M059J (cell line): ENCODE measurements at places on chromosomes 11 and 22.

DNA sequence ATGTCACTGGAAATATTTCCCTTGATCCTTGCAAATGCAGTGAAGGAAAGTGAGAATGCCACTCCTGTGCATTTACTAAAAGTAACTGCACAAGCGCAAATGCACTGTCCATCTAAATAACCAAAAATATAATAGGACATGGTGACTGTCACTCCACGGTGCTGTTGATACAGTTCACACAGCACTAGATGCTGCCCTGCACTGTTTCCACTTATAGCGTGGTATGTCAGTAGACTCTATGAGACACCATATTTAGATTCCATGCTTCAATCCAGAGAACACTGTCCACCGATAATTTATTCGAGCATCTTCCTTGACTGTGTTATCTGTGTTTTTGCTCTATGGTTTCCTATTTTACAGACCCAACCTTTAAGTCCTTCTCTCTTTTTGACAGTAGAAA lies 125.8 kb downstream of the MAML2 start:
- no peak for DNase-seq

DNA sequence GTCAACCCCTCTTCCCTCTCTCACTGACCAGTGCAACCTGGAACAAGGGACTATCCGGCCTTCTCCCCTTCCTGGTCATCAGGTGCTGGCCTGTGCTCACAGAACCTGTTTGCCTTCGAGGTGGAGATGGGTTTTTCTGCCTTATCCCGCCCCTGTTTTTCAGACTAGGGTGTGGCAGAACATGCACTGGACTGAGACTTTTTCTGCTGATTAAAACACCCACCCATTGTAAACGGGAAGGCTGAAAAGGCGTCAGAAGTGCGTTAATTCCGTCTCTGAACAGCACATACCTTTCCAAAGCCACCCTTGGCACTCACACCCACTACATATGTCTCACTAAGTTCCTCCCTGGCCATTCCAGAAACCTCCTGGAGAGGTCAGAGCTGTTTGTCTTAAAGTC lies 4.4 kb upstream of the B3GNT6 start:
- DNase-seq: no peak

DNA sequence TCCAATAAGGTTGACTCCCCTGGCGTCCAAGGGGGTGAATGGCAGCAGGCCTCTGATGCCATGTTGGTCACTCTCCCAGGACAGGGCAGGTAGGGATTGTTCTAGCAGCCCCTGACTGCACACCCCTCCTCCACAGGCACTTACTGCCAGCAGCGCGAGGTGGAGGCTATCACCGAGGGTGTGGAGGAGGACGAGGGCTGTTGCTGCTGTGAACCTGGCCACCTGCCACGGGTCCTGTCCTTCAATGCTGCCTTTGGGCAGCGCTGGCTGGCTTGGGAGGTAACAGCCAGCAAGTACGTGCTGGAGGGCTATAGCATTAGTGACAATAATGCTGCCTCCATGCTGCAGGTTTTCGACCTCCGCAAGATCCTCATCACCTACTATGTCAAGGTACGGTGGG lies 7.7 kb upstream of the SIPA1 start:
- DNase-seq: no peak

GRCh38 chr22:32281072-32281471 lies 25.9 kb upstream of the SLC5A4 start:
- peak; percentile 57 for DNase-seq

- no peak for DNase-seq
Observed at GRCh38 chr11:122246874-122247273, 130.9 kb upstream of the BLID start.

- no peak for DNase-seq
Observed at GRCh38 chr11:106286881-106287504, 209.5 kb downstream of the AASDHPPT start.

- DNase-seq: no peak
Observed at GRCh38 chr22:36806835-36807234, 10.0 kb downstream of the PVALB start.

GRCh38 chr11:63838678-63839507 lies at the start of gene MARK2:
Gene MARK2, plus strand, starts transcription at chr11:63839110. Its CDS starts 397 bp downstream, at chr11:63839507.
- DNase-seq: peak; percentile 96

DNA sequence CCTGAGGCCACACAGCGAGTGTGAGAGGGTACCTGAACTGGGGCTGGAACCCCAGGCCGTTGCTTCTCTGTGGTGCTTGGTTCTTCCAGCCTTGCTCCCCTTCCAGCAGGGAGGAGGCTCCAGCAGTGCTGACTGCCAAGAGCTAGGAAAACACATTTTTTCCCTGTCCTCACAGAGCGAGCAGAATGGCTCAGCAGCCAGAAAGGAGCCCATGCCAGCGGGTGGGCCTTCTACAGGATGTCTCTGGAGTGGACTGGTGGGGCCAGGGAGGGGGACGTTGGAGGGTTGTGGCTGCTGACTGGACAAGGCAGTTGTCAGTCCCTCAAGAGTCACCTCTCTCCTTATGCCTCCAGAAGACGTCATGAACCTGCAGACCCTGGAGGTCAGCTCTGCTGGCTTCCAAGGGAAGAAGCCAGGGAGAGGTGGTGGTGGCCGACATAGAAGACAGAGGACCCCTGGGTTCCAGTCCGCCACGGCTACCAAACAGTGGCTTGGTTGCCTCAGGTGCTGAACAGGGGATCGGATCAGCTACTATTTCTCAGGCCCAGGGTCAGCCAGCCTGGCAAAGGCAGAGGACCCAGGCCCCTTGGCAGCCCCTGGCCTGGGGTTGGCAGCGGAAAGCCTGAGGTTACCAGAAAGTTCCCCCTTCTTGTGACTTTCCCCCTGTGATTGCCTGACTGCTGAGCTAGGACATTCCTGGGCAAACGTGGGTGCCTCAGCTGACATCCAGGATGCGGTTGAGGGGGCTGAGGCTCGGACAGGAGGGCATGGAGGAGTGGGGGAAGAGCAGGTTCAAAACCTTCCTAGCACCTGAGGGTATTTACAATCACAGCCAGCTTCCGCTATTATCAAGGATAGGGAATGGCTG lies 3.7 kb downstream of the MAFF start:
- DNase-seq: no peak

GRCh38 chr11:25094085-25094802 lies 597.4 kb downstream of the LUZP2 start:
- DNase-seq: no peak

GRCh38 chr22:29715240-29715639 lies 4.6 kb upstream of the CABP7 start:
- DNase-seq: no peak

DNA sequence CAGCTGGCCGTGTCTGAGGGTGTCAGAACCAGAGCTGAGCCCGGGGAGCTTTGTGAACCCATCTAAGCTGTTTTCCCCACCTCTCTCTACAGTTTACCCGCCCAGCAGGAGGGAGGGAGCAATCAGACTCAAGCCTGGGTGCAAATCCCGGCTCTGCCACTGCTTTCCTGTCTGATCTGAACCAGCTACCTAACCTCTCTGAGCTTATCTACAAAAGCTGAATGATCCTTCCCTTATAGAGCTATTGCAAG lies 252 bp downstream of the APOL2 start:
- no peak for DNase-seq

DNA sequence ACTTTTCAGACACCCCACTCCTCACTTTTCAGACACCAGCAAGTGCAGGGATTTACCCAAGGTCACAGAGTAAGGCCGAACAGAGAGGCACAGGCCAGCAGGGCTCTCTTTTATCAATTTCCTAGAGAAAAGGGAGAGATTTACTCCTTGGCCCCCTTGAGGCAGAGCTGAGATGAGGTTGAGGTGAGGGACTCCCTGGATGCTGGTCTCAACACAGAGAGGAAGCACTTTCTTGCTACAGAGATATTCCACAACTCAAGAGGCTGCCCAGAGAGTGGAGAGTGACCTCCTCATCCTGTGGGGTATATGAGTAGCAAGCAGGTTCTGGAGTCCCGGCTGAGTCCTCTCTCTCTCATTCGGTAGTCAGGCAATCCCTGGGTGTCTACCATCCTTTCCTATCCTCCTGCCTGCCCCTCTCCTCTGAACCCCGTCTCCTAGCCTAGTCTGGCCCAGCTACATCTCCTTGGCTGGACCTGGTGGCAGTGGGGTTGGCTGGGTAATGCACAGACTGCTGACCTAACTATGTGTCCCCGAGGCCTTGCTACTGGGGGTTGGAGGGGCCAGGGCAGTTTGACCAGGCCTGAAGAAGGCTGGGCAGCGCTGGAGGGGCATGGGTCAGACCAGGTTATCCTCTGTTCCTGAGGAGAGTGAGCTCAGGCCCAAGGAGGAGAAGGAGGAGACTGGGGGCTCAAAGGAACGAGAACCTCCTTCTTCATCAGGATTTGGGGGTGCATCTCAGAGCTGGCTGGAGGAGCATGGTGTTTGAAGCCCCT lies 1.8 kb upstream of the ARHGEF17 start:
- no peak for DNase-seq

DNA sequence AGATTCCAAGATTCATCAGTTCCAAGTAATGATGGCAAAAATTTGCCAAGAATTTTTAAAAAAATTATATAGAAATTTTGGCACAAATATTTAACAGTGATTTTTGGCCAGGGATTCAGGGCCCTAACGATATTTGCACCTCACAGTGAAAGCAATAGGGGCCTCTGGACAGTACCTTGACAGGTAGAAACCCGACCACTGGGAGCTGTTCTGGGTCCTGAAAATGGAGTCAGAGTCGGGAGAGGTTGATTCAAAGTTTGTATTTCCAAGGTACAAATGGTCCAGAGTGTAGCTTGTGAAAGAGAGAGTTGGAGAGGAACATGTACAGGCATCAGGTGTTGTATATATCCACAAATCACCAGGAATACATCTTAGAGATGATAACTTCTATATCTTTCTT lies 41.6 kb downstream of the MRGPRX2 start:
- DNase-seq: peak; percentile 11

DNA sequence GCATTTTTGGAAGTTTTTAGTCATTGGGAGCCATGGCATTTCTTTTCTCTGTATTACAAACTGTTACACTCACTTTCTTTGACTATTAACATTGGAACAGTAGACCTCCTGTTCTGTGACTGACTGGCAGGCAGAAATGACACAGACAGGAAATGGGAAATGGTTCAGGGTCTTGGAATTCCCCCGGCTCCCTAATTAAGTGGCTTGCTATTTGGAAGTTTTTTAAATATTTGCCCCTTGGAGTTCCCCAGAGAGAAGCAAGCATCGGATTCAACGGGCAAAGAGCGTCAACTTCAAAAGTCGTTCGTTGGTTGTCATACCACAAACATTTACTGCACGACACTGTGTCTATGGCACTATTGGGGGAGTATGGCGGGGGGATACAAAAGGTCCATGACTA lies 1.1 kb upstream of the BIRC2 start:
- peak; percentile 90 for DNase-seq

DNA sequence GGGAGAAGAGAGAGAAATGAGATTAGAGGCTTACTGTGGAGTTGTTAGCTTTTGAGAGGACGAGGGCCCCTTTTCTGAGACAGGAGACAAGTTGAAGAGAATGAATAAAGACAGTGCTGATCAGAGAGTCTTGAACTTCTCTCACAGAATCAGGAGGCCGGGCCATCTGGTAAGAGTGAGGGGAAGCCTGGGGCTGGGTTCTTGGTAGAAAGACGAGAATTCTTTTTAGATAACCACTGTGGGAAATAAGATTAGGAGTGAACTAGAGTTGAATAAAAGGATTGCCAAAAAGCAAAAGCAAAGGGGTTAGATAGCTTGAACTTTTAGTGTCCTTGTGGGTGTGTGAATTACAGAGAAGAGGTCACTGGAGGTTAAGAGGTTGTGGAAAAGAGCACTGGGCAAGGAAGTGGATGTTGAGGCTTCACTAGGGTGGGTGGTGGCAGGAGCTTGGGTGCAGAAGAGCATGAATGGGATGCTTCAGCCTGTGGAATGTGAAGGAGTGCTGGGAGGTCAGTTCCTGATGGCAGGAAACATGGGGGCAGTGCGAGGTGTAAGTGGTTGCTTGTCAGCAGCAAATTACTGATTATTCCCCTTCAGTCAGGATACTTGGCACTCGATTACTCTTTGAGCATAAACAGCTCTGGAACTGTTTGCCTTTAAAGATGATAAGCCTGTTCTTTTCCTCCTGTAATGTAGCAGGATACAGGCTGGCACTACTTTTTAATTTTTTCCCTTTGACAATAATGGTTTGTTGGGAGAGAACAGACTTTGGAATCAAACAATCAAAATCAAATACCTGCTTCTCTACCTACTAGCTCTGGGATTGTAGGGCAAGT lies 98.3 kb downstream of the ARHGAP42 start:
- no peak for DNase-seq

GRCh38 chr11:93081694-93082093 lies 112.2 kb downstream of the MTNR1B start:
- no peak for DNase-seq

DNA sequence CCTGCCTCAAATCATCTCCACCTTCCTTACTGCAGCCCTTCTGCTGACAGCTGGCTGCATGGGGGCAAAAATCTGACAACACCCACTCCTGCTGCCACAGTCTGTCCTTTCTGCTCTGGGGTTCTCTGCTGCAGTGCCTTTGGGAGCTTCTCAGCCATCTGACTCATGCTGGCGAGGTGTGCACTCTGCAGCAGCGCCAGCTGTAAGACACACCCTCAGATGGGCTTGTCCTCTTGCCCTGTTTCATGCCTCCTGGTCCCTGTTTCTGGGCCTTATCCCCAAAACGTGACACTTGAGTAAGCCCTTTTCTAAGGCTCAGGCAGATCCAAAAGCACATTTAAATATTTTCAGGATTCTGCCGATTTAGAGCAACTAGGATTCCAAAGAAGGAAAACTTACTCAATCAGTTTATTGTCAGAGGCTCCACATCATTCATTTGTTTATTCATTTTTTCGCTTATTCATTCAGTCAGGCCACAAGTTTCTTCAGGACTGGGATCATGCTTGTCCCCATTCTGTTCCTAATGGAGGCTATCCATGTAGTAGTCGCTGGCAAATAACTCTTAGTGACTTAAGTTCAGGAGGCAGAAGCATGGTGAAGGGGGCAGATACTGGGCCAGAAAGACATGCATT lies 60.2 kb downstream of the SMIM38 start:
- peak; percentile 64 for DNase-seq

DNA sequence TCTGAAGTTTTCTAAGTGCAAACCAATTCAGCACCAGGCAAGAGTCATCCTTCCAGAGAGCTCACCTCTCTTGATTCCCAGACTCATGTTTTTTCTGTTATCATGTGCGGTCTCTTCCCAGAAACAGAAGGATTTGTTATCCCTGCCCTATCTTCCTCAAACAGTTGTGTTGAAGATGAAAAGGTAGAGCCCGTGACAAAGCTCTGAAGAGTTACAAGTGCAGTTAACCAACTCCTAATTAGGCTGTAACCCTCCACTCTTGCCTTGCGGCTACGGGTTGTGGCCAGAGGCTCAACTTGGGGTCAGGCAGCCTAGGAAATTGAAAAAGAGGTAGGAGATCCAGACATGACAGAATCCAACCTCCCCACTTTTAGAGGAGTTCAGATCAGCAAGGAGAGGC lies 76.2 kb upstream of the CADM1 start:
- peak; percentile 83 for DNase-seq
